Gastroesophageal sphincter (tissue), 4 donors: ENCODE measurements at places on chromosomes 4 and X.

DNA sequence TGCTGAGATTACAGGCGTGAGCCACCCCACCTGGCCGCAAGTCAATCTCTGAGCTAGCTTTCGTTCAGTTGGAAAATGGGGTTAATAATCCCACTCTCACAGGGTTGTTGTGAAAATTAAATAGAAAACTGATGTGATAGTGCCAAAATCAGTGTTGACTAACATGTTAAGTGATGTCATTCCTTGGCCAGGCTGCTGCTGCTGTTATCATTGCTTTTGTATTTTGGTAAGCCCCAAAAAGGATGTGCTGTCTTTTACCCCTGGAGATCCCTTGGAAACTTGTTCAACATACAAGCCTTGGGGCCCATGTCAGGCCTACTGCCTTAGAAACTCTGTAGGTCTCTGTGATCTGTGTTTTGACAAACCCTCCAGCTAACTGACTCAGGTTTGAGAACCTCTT is 106.3 kb downstream of the AFF1 start:
- peak; percentile 41 for ATAC-seq

DNA sequence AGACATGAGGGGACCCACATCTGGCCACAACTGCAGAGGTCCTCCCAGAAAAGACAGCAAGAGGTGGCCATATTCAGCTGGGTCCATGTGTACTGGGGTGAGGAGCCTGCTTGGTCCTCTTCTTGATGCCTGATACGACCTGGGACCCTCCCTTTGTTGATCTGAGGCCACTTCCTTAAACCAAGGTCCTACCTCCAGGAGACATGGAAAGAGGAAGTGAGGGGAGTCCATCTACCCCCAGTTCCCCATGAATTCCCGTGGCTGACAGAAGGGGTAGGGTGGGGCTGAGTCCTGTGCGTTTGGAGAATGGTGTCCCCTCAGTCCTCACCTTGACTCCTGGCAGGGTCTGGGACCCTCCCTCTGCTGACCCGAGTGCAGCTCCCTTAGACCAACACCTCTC is 2.1 kb downstream of the MAGEA10 start:
- ATAC-seq: no peak

DNA sequence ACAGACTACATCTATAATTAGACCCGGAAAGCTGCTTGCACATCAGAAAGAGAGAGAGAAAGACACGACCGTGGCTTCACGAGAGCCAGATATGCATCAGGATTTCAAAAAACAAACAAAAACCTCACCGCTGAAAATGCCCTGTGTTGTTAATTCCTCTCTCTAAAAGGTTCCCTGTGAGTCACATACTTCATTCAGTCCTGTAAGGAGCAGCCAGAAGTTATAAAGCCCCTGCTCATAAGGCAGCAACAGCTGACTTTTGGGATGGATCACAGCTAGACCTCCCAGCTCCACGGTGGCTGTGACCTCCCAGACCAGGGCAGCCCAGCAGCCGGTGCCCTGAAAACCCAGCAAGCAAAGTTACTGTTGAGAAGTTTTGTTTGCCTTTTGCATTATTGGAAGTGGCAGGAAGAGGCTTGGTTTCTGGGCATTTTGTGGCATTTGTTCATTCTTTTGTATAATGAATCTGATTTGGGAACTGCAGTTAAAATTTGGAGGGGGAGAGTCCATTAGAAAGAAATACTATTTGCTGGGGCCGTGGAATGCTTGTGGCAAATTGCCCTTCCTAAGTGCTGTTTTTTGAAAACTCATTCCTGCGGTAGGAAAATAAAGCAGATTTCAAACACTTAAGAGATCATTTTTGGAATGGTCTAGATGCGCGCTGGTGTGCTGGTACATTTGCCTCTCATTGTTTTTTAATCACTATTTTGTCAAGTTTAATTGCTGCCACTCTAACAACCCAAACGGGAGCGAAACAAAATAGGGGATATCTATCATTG is 520.4 kb downstream of the BCOR start:
- ATAC-seq: no peak

DNA sequence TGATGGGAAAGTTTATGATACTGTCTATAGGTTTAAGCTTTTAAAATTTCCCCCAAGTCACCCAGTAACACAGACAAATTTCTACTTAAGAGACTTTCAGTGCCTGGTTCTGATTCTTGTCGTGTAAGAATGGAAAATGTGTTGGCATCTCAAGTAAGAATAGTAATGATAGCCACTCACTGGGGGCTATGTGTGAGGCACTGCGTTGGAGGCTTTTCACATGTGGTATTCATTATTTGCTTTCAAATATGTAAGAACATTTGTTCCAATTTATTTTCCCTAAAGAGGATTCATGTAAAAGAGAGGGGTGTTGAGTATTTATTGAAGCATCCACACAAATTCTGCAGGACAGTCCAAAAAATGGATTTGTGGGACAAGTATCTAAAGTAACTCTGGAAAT is 143.6 kb downstream of the FNIP2 start:
- ATAC-seq: no peak

- ATAC-seq: no peak
Observed at GRCh38 chr4:7041246-7041645, 1.9 kb upstream of the TADA2B start.

- no peak for ATAC-seq
Observed at GRCh38 chr4:123952530-123953274, 556.1 kb downstream of the SPRY1 start.

- no peak for ATAC-seq
Observed at GRCh38 chr4:183838987-183839712, 66.0 kb upstream of the STOX2 start.

- no peak for ATAC-seq
Observed at GRCh38 chrX:40018041-40018440, 79.7 kb downstream of the BCOR start.

- peak; percentile 34 for ATAC-seq
Observed at GRCh38 chr4:165709516-165709915, 163.5 kb upstream of the TLL1 start.

- ATAC-seq: no peak
Observed at GRCh38 chr4:3679851-3680311, 86.3 kb upstream of the ADRA2C start.

- ATAC-seq: no peak
Observed at GRCh38 chr4:8207314-8207713, 8.2 kb downstream of the SH3TC1 start.

DNA sequence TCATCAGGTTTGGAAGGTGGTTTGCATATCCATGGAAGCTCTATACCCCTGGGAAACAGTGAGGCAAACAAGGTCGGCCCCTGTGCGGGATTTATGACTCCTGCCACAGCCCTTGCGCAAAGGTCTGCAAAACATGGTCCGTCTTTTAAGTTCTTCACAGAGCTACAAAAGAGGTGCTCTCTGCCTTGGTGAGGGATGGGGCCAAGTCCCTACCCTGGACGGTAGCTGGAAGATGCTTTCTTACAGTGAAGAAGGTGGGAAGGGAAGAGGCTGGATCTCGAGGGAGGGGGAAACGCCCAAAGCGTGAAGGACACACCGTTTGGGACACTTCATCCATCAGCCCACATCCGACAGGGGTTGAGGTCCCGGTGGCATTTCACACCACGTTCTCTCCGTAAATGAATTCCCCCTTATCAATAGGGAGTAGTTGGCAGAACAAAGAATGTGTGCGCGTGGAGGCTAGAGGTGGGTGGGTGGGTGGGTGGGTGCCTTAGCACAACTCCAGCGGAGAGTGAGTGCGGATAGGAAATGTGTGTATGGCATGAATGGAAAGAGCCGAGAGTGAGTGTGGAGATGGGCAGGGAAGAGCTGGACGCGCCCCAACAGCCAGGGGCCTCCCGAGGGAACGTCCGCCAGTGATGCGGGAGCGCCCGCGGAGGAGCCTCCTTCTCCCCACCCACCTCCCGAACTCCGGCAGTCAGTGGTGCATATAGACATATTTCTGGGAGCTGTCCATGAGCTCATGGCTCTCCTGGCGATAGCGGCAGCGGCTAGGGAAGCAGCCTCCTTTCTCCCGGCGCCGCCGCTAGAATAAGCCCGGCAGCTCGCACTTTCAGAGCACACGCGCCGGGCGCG is 68.3 kb downstream of the LARP7 start:
- ATAC-seq: peak; percentile 82

DNA sequence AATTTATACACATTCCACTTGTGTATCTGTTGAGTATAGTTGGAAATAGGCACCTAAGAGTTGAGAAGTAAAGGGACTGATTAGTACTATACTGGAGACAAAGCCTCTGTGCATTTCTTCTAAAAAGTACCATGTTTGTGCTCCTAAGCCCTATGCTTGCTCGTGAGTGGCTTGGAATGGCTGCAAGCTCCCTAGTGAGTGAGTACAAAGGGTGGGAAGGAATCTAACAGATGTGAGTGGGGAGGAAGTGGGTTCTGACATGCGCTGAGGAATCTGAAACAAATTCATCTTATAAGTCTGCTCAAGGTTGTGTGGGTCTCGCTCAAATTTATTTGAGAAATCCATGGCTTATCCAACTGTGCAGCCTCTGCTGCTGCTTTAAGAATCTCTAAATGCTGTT is 13.3 kb downstream of the SPCS3 start:
- no peak for ATAC-seq

DNA sequence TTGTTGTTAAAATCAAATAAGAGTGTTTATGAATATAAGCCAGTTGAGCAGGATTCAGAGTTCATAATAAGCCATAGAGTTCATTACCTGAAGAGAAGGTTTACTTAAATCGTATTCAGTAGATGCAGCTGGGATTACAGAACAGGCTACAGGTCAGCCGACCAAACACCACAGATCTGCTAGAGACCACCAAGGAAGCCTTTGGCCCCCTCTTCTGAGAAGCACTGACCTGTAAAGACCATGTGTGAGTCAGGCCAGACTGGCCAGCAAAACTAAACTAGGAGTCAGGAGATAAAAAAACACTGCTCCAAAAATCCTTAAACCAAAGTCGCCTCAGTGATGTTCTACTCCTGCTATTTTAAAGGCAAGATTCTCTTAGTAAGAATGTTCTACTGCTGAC is 1125.5 kb downstream of the FAT4 start:
- ATAC-seq: no peak

DNA sequence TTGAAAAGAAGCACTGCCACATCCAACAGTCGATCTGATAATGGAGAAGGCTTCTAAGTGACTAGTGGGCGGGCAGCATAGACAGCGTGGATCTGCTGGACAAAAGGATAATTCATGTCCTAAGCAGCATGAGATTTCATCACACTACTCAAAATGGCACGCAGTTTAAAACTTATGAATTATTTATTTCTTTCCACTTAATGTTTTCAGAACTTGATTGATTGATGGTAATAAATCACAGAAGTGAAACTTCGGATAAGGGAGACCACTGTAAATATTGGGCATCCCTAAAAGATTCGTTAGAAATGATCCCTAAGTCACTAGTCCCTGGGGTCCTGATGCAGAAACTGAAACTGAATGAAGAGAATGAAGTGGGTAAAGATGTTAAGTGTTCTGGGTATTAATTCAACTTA is 93.0 kb upstream of the ANK2 start:
- no peak for ATAC-seq

- ATAC-seq: no peak
Observed at GRCh38 chrX:23616361-23616760, 50.9 kb upstream of the PRDX4 start.

DNA sequence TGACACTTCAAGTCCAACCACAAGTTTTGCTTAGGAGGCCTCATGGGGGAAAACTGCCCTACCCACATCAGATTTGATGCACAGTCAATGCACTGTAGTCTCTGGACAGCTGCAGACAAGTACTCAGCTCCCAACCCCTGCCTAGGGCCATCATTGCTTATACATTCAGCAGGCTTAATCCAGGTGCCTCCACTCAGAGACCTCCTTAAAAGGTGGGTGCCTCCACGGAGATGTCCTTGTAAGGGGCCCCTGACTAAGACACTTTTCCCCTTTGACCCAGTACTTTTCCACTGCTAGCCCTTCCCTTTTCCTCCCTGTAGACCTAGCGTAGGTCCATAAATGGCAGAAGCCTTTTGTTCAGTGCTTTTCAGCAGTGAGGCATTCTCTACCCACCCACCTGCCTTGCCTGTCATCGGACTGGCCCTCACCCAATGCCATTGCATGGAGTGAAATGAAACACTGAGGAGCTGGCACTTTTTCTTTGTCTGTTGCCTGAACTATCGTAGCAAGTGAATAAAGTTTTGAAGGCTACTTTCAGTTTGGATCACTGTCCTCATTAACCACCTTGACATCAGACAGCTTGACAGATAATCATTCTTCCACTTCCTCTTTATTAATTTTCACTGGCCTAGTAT is 23.8 kb upstream of the PLK4 start:
- no peak for ATAC-seq

GRCh38 chr4:122665161-122665929 is 44.5 kb upstream of the IL21 start:
- ATAC-seq: no peak

DNA sequence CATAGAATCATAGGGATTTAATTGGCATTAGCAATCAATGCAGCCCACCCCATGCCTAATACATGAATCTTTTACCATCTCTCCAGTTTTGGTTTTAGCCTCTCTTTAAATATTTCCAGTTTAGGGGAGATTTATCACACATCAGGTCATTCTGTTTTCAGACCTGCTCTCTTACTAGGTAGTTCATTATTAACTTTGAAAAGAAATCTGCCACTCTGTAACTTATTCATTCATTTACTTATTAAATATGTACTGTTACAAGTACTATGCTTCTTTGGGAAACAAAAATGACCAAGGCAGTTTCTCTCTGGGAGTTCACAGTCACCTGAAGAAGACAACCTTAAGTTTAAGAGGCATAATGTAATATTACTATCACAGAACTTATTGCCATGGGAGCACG is 62.1 kb downstream of the USO1 start:
- no peak for ATAC-seq

DNA sequence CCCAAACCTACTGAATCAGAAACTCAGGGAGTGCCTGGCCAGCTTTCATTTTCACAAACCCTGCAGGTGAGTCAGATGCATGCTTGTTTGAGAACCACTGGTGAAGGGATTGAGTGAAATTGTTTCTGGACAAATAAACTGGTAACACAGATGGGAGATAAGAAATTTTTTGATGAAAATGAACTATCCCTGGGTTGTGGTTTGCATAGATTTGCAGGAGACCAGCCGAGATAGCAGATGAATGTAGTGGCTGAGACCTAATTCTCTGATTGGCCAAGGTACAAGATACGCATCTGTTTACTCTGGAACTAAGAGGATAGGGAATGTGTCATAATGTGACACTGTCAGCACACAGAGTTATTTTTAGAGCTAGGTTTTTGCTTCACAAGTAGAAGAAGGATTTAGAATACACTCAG is 117.8 kb upstream of the NOCT start:
- no peak for ATAC-seq
